ENCODE measurements at places on chromosomes 5 and 9.

GRCh38 chr5:139809331-139809810 lies 13.8 kb downstream of the PSD2 start:
- DNase-seq, result no peak

GRCh38 chr5:23208959-23209431 lies 298.4 kb upstream of the PRDM9 start:
- no peak for DNase-seq

GRCh38 chr9:81069038-81069795 lies 620.1 kb downstream of the TLE1 start:
- no peak for DNase-seq

DNA sequence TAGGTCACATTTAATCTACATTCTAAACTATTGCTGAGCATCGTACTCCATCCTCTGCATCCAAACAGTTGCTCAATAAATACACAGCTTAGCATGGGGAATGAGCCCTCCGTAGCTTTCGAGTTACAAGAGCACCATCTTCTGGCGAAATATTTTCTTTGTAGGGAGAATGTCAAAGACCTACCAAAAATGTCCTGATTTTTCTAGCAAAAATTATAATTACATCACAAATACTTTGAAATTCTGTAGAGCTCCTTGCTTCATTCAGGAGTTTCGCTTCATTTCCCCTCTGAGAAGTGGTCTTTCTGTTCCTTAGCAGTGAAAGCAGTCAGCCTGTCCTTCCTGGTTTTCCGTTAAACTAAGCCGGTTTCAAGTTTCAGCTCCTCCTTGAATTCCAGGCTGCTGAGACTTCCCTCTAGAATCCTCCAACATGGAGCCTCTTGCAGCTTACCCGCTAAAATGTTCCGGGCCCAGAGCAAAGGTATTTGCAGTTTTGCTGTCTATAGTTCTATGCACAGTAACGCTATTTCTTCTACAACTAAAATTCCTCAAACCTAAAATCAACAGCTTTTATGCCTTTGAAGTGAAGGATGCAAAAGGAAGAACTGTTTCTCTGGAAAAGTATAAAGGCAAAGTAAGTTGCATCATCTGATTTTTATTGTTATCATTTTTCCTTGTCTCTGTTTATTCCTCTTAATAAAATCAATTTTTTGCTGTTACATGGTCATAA lies at the start of gene GPX8:
Gene GPX8 (plus strand): TSS at position 409 of the 730 bp plus-strand sequence. CDS start 22 bp downstream, at position 431.
- DNase-seq, result no peak

- DNase-seq, result no peak
These were observed 96.3 kb upstream of the MEF2C start for GRCh38 chr5:88979244-88979643.

GRCh38 chr9:131473891-131474290 lies 28.8 kb upstream of the POMT1 start:
- no peak for DNase-seq

GRCh38 chr5:135179308-135179980 lies 145.4 kb upstream of the PITX1 start:
- no peak for DNase-seq

DNA sequence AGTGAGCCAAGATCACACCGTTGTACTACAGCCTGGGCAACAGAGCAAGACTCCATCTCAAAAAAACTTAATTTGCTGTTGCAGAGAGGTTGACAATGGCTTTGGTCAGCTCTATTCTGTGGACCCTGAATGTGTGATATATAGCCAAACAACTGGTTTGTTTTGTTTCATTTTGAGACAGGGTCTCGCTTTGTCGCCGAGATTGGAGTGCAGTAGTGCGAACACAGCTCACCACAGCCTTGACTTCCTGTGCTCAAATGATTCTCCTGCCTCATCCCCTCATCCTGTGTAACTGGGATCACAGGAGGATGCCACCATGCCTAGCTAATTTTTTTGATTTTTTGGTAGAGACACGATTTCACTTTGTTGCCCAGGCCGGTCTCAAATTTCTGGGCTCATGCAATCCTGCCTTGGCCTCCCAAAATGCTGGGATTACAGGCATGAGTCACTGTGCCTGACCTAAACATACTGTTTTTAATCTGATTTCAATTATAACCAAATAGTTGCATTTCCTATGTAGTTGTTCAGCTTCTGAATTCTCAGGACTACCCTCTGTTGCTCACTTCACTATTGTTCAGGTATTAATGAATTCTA lies 9.8 kb downstream of the RNF183 start:
- DNase-seq, result no peak

- no peak for DNase-seq
These were observed 29.5 kb upstream of the SMAD5 start for GRCh38 chr5:136103118-136103517.

DNA sequence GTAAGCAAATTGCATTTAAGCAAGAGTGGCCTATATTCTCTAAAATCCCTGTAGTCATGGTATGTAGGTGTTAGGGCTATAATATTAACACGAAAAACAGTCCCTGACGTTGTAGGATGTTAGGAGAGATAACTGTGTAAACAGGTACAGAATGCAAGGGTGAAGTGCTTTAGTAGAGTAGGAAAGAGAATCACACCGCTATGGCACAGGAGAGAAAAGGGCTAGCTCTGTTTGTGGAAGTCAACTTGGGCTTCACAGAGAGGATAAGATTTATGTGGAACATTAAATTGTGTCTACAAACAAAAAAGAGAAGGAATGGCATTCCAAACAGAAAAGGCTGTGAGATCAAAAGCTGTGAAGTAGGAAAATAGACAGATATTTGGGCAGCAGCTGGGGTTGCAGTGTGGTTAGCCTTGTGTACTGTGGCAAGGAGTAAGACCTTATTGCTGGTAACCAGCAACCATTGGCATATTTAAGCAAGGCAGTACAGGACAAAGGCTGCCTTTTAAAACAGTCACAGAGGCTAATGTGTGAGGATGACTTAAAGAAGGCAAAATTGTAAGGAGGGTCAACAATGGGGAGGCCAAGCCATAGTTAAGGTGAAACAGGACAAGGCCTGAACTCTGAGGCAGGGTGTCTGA lies 337.5 kb upstream of the ADAMTSL1 start:
- DNase-seq, result no peak

- no peak for DNase-seq
These were observed 15.3 kb downstream of the LHX3 start for GRCh38 chr9:136189394-136190236.

DNA sequence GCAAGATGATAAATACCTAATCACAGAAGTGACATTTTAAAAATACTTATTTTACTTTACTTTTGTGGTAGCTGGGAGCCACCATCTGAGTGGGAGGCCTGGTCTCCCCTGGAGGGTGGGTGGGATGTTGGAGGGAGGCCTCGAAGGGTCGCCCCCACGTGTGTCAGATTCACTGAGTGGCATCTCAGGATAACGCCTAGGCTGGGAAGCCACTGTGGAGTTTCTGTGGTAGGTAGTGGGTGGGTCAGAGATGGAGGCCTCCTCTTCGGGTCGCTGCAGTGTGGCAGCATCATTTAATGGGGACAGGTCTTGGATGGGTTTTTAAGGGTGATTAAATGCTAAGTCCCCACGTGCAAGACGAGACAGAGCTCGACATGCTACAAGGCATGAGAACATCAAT lies 1154.8 kb upstream of the CDH18 start:
- DNase-seq, result no peak

GRCh38 chr5:65394087-65394486 lies 87.6 kb downstream of the ADAMTS6 start:
- DNase-seq, result no peak

DNA sequence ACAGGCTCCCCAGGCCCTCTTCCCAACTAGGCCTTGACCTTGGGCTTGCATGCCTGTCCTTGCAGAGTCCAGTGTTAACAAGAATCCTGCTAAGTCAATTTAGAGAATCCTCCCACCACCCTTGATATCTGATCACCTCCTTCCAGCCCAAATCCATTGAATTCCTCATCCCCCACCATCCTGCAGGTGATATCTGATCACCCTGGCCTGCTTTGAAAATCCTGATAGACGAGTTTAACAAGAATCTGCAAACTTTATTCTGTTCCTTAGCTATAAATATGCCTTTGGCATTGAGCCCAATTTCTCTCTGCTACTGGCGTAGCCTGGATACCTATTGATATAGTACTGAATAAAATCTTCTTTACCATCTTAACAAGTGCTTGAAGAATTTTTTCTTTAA lies 125.5 kb downstream of the DIRAS2 start:
- no peak for DNase-seq

DNA sequence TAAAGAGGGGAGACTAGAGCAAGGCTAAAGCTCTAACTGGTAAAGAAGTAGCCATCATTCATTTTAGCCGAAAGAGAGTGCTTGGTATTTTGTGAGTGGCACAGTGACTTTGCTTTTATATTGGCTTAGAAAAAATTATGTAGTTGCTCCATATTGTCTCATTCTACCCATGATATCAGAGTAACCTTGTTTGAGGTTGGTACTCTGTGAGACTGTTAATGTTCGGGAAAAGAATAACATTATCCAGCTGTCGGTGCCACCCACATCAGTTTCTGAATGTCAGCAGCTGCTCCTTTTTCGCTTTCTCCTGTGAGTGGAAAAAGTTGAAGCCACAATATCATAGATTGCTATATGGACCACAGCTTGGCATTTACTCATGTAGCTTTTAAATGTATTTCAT lies 376.4 kb upstream of the KCNN2 start:
- no peak for DNase-seq

GRCh38 chr9:4324513-4324912 lies 24.6 kb upstream of the GLIS3 start:
- DNase-seq, result no peak

DNA sequence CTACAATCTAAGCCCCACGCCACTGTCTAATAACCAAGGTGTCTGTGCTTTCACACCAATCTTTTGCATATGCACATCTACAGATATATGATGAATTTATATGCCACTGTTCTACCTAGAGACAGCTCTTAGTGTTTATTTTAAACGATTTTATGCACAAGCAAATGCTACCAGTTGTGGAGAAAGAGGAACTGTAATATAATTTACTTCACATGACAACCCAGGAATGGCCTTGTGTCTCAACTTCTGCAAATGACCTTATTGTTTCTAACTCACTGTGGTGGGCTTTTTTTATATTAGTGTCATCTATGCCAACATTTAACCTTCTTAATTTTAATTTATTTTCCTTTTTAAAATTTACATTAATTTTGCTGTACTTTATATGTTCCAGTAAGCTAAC lies 531.1 kb upstream of the TLE4 start:
- DNase-seq, result no peak

All from substantia nigra (tissue), 51 donors.